Right cardiac atrium (tissue), 5 donors: ENCODE measurements at places on chromosomes 1 and 21. TPM values are rescaled to one million over a fixed set of nuclear protein-coding genes. Genes with fewer than 3 reads are reported as not detected.
A peak's percentile ranks its signal among the peaks of the same experiment; 100 is the strongest.

Gene PGM1
- 96.2 TPM for polyA plus RNA-seq

Gene ARHGAP30
- polyA plus RNA-seq, result 1.5 TPM

Gene PKP1
- polyA plus RNA-seq, result 0.02 TPM

Gene TINAGL1
- polyA plus RNA-seq, result 186 TPM

Gene MX2
- polyA plus RNA-seq, result 6.2 TPM

Gene SLC1A7
- polyA plus RNA-seq, result 0.57 TPM

DNA sequence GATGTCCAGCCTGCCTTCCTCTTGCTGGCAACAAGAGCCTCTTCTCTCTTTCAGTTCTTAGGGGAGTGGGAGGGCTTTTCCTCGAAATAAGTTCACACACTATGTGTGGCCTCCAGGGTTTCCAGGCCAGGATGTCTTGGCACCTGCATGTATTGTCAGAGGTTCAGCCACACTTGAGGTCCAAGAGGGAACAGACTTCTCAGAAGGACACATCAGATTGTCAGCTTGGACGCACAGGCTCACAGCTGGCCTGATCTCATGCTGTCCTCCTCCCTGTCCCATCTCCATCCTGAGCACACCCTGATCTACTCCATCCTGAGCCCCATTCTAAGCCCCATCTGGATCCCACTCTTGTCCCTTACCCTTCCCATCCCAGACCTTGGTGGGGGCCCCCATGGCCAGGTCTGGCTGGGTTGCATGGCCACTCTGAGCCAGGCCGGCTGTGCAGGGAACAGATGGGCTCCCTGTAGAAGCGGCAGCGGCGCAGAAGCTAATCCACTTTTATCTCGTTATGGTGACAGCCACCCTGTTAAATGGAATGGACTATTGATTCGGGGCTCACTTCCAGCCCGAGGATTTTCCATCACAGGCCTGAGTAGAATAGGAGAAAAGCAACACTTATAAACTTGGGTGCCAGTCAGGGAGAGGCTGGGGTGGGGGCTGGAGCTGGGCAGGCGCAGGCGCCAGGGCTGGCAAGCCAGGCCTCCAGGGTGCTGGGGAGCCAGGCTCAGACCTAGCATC is 85.1 kb upstream of the CSF3R start:
- DNase-seq, result no peak

DNA sequence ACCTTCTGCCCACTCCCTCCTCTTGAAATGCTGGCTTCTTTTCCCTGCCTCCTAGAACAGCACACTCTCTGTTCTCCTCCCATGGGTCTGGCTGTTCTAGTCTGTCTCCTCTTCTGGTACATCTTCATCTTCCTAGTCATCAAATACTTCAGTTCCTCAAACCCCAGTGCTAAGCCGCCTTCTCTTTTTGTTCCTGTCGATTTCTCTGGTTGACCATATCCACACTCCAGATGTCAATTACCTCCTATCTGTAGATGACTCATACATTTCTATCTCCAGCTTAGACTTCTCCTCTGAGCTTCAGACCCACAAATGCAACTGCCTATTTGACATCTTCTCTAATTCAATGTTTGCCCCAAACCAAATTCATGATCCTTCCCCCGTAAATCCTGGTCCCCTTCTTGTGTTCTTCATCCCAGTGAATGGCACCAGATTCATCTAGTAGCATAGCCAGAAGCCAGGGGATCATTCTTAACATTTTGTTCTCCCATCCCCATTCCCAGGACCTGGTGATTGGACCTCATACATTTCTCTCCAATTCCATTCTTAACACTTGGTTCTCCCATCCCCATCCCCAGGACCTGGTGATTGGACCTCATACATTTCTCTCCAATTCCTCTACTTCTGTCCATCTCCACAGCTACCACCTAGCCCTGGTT is 35.9 kb downstream of the USP24 start:
- DNase-seq, result no peak

GRCh38 chr1:171296897-171297296 is 17.1 kb upstream of the FMO4 start:
- no peak for DNase-seq

GRCh38 chr1:227934476-227935313 is 13.0 kb downstream of the WNT9A start:
- DNase-seq, result peak; percentile 8

DNA sequence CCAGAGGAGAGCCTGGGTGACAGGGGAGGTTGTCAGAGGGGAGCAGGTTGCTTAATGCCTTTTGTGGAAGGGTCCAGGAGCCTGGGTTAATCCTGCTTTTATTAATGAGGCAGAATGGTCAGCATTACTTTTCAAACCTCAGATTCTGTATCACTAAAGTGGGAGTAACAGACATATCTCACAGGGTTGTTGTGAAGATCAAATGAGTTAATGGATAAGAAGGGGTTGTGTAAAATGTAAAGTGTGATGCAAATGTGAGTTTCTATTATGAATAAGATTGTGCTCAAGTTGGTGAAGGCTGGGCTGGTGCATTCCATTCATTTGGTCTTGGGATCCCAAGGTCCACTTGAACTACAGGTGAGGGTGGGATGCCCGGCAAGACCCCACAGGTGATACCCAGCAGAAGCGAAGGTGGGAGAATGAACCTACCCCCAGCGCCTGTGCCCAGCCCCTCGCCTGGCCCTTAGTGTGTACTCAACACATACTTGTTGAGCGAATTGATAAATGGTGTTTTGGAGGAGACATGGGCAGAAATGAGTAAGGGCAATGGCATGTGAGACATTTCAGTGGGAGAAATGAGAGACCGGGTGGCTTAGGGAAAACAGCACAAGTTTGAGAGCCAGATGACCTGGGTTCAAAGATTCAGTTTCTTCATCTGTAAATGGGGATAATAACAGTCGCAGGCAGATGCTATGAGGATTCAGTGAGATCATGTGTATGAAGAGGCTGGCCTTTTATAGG is 6.2 kb downstream of the SLC26A9 start:
- no peak for DNase-seq

DNA sequence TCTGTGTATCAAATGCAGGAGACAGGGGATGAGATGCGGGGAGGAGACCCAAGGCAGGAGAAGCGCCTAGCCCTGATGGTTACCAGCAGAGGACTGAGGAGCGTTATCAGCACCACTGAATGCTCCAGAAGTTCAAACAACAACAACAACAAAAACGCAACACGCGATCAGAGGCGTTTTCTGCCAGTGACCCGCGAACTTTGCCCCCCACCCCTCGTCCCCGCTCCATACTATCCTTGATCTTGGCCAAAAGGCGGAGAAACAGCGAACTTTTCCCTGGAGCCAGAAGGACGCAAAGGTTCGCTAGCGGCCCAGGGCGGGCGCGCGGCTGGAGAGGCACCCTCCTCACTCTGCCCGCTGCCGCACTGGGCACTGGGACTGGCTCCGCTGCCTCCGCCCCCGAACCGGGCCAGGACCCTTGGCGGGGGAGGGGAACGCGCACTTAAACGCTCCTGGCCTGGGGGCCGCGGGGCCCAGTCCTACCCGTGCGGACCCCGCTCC is 699 bp downstream of the ECHDC2 start:
- peak; percentile 76 for DNase-seq

GRCh38 chr1:52348704-52349300 is 17.2 kb downstream of the CC2D1B start:
- no peak for DNase-seq

DNA sequence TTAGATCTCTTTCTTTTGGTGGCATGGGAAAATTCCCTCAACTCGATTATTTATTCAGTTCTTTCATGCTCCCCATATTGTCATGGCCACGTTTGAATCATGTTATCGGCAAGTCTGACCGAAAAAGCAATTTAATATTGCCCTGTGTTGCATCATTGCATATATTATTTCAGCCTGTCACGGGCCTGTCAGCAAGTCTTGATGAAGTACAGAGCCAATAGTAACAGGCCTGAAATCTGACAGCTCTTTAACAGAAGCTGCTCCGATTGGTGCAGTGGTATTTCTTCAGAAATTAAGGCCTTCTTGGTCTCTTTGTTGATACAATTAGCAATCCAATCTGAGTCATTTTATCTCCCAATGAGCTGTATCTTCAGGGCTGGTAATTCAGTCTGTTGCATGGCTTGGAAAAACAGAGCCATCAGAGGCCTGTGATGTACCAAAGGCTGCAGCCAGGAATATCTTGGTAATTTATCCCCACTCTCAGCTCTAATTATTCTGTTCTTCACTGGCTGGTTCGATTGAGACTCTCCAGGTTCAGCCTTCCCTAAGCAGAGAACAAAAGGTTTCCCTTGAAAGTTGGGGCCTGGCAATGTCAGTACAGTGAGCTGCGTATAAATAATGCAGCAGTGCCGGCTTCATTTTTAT is 149.5 kb downstream of the FGGY start:
- DNase-seq, result no peak

DNA sequence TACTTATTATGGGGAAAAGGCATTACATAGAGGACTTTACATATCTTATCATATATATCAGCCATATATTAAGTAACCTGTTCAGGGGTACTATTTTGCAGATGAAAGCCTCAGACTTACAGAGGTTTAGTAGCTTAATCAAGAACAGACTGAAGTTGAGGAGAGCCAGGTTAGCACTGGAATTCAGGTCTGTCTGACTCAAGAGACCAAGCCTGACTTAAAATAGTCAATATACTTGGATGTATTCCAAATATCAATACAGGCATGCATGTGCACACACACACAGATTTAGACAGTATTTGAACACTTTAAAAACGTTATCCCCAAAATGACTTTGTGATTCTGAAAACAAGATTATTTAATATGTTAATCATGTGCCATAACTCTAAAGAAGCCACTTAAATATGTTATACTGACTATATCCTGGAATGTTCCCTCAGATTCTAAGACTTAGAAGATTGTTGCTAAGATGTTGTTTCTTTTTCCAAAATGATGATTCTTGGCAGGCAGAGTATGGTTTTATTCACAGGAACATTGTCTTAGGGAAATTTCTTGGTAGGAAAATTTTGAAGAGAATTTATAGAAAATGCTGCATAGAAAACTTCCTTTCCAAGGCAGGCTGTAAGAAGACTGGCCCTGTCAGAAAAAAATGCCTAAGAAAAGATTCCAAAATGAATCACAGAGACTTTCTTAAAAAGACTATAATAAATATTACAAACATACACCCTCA is 61.6 kb downstream of the ADAMTS1 start:
- no peak for DNase-seq

DNA sequence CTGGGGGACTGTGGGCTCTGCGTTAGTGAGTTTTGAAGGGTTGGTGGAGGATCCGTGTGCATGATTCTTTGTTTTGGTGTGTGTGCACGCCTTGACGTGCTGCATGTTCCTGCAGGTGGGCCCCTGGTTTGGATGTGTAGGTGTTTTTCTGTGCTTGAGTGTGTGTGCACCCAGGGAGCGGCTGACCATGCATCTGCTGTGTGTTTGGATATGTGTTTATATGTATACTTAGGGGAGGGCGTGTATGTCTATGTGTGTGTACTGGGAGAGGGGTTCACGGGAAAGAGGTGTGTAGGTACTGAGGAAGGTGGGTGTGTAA is 1.1 kb downstream of the VANGL2 start:
- DNase-seq, result no peak

DNA sequence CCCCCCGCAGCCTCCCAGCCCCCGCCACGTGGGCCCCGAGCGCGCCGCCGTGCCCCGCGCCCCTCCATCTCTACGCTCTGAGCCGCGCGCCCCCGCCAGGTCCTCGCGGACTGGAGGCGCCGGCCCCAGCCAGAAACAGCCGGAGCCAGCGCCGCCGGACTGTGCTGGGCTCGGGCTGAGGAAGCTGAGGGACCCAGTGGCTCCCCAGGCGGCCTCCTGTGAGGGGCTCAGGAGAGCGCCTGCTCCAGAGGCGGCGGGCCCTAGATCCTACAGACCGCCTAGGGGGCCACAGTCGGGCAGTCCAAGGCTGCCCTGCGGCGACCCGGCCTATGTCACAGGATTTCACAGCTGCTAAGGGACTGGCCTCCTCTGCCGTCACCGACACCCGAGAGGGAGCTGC is 82.1 kb downstream of the NENF start:
- DNase-seq, result peak; percentile 47

GRCh38 chr1:62784509-62785365 is 805 bp downstream of the ATG4C start:
- DNase-seq, result no peak

DNA sequence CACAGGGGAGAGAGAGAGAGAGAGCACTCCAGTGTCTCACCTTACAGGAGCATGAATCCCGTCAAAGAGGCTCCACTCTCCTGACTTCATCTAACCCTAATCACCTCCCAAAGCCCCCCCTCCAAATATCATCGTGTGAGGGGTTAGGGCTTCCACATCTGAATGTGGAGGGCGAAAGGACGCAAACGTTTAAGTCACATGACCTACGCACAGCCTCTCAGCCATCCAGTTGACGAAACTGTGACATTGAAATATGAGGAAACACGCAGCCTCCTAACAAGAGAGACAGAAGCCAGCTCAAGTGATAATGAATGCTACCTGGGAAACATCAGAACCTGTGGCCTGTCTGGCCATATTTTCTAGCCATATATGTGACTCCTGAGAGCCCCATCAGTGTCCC is 63.7 kb downstream of the MATN1 start:
- no peak for DNase-seq

DNA sequence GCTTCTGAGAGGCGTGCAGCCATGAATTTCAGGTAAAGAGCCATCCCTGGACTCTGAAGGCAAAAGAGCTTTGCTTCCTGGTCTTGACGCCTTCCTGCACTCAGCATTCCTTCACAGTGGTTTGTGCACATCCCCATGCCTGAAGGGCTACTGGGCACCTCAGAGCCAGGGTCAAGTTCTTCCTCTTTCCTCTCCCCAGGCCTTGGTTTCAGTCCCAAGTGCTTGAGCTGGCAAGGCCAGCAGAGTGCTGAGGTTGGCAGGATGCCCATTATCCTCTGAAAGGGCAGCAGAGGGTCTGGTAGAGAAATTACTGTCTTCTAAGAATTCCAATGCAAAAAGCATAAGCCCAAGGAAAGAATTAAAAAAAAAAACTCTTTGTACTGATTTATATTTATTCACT is 1064.9 kb downstream of the TTLL7 start:
- DNase-seq, result peak; percentile 30

DNA sequence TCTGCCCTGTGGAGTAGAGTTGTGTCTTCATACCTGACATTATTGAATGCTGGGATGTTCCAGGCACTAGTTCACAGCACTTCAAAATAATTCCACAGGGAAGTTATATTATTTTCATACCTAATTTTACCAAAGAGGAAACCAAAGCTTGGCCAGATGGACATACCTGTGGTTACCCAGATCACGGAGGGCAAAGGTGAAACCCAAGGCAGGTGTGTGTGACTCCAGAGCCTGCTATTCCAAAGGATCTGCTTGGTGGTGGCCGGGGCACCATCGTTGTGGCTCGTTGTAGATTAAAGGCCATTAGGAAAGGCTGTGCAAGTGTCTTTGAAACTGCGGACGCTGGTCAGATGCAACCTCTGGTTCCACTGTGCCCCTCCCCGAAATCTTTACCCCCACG is 108.6 kb downstream of the ZBTB18 start:
- no peak for DNase-seq

GRCh38 chr1:212121779-212122178 is 86.2 kb downstream of the DTL start:
- no peak for DNase-seq

DNA sequence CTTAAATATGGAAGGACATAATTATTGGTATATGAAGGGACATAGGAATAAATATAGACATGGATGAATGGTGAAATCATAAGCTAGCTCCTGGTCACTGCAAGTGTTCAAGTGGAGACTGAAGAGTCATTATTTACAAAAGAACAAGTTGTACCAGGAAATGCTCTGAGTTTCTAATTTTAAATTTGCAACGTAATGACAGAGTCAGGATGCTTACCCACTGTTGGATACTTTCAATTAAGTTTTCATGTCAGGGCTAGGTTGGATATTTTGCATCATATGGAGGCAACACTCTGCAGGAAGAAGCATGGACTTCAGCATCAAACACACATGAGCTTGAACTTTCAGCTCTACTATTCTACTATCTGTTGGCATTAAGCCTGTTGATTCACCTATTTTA is 499.6 kb upstream of the C1orf87 start:
- no peak for DNase-seq

- DNase-seq, result peak; percentile 86
These were observed 3.4 kb downstream of the ADGRB2 start for GRCh38 chr1:31760471-31761470.
